ENCODE measurements at places on chromosomes 7 and 10. TPM values are rescaled to one million over a fixed set of nuclear protein-coding genes. Genes with fewer than 3 reads are reported as not detected.

The IDI2 gene
- not detected for total RNA-seq

The OPN4 gene
- total RNA-seq = not detected

The MOGAT3 gene
- total RNA-seq = not detected

The CYP2C8 gene
- total RNA-seq = not detected

The PALD1 gene
- not detected for total RNA-seq

The OR6V1 gene
- total RNA-seq = not detected

The NEUROG3 gene
- not detected for total RNA-seq

The VAX1 gene
- total RNA-seq = not detected

The DRGX gene
- not detected for total RNA-seq

The CCDC136 gene
- total RNA-seq = 3.8 TPM

The MMRN2 gene
- 7.3 TPM for total RNA-seq

The RADIL gene
- total RNA-seq = 0.13 TPM

The SLC26A4 gene
- total RNA-seq = 0.25 TPM

The SERPINE1 gene
- total RNA-seq = 2,000 TPM

The LDB3 gene
- total RNA-seq = under 0.01 TPM

The PAPOLB gene
- total RNA-seq = not detected

The MICU1 gene
- total RNA-seq = 37.3 TPM

DNA sequence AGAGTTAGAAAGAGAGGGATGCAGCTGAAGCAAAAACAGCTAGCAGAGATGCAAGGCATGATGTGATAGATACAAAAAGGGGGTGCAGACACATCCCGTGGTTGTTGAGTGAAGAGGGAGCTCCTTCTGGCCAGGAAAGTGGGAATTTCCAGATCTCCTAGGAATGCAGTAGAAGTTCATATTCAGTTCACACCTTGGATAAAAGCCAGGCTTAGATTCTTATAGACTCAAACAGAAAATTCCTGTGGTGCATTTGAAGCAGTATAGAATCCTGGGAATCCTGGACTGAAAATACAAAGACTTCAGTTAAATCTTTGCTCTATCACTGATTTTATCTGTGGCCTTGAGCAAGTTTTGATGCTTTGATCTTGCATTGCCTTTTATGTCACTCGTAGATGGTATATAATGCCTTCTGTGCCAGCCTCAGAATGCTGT lies 33.9 kb downstream of the SGPL1 start:
- DNase-seq = peak; percentile 74

- DNase-seq = no peak
Measured at GRCh38 chr10:326350-326749, 191.1 kb downstream of the ZMYND11 start.

GRCh38 chr7:51244885-51245284 lies 71.7 kb downstream of the COBL start:
- DNase-seq = no peak

DNA sequence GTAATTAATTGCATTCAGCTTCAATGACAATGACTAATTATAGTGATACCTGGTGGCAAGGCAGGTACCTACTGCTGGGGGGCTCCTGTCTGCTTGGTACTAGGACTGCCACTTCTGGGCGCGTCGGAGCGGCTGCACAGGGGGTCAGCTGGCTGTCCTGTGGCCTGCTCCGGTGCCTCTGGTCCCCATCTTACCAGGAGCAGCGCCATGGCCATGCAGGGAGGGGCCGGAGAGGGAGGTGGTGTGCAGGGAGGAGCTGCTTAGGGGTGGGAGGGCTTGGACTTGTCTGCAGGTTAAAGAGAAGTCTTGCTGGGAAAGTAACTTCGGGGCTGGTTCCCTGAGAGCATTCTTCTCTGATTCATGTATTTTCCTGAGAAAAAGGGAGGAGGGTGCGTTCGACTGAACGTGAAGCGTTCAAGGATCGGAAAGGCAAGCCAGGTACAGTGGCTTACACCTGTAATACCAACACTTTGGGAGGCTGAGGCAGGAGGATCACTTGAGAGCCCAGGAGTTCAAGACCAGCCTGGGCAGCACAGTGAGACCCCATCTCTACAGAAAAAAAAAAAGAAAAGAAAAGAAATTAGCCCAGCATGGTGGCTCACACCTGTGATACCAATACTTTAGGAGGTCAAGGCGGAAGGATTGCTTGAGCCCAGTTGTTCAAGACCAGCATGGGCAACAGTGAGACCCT lies 15.4 kb downstream of the CUX1 start:
- DNase-seq = no peak

- DNase-seq = no peak
Measured at GRCh38 chr7:45574416-45574668, 174 bp downstream of the ADCY1 start.

- peak; percentile 32 for DNase-seq
Measured at GRCh38 chr7:121485467-121486243, 89.5 kb upstream of the FAM3C start.

DNA sequence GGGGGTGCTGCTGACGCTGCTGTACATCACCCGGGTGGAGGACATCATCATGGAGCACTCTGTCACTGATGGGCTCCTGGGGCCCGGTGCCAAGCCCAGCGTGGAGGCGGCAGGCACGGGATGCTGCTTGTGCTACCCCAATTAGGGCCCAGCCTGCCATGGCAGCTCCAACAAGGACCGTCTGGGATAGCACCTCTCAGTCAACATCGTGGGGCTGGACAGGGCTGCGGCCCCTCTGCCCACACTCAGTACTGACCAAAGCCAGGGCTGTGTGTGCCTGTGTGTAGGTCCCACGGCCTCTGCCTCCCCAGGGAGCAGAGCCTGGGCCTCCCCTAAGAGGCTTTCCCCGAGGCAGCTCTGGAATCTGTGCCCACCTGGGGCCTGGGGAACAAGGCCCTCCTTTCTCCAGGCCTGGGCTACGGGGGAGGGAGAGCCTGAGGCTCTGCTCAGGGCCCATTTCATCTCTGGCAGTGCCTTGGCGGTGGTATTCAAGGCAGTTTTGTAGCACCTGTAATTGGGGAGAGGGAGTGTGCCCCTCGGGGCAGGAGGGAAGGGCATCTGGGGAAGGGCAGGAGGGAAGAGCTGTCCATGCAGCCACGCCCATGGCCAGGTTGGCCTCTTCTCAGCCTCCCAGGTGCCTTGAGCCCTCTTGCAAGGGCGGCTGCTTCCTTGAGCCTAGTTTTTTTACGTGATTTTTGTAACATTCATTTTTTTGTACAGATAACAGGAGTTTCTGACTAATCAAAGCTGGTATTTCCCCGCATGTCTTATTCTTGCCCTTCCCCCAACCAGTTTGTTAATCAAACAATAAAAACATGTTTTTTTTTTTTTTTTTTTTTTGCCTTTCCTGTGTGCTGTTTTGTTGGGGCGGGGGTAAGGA lies 55.8 kb downstream of the TSPAN15 start:
- no peak for DNase-seq

- DNase-seq = peak; percentile 82
Measured at GRCh38 chr7:152762056-152762455, 2.5 kb downstream of the ACTR3B start.

GRCh38 chr7:102061981-102062390 lies 224.7 kb upstream of the SH2B2 start:
- no peak for DNase-seq

DNA sequence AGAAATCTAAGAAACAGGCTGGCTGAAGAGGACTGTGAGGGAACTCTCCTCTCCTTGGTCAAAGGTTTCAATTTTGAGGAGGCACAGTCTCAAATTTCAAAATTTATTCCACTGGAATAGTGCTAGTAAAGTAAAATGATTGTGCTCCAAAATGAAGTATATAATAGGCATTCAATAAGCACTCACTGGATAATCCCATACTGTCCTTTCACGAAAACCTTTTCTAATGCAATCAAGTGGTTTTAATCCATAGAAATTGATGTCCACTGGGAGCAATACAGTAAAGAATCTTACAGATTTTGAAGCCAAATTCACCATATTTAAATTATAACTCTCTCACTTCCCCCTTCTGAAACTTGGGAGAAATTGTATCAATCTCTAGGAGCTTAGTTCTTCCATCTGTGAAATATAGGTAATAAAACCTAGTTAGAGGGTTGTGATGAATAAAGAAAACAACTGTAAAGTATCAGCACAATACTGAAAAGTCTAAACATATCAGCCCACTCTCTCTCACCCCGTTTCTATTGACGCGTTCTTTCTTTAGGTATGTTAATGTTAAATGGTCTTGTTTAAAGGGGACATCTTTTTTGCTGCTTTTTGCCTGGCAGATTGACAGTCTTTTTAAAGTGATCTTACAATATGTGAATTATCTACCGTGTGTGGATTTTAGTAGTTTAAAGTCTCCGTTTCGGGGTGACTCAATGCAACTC lies 40.8 kb upstream of the LRRN3 start:
- DNase-seq = no peak

GRCh38 chr7:105734233-105734632 lies 142.2 kb downstream of the ATXN7L1 start:
- no peak for DNase-seq

- DNase-seq = peak; percentile 13
Measured at GRCh38 chr7:50607524-50608125, 42.4 kb upstream of the DDC start.

GRCh38 chr10:50511492-50512213 lies 112.1 kb downstream of the SGMS1 start:
- no peak for DNase-seq

DNA sequence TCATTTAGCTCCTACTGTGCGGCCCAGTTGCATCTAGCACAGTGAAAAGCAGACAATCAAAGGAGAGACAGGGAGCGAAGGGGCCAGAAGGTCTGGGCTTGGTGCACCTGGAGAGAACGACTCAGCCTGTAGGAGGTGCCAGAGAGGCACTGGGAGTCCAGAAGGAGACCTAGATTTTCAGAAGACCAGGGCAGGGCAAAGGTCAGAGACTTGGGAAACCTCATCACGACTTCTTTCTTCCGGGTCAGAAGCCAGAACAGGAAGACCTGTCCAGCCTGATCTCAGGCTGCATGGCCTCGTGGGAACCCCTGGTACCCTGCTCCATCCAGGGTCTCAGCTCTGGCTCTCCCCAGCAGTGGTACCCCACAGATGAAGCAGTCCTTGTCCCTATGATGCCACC lies 5.2 kb downstream of the AGAP3 start:
- DNase-seq = peak; percentile 42

DNA sequence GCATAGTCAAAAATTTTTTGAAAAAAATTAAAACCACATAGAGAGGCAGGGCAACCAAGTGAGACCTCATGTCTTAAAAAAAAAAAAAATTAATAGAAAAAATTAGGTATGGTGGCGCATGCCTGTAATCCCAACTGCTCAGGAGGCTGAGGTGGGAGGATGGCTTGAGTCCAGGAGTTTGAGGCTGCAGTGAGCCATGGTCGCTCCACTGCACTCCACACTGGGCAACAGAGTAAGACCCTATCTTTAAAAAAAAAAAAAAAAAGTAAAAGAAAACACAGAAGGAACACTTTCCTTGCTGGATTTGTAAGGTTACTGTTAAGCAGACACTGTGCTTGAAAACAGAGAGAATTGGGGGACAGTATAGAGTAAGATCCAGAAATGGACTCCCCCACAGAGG lies 58.1 kb downstream of the ALOX5 start:
- DNase-seq = no peak

DNA sequence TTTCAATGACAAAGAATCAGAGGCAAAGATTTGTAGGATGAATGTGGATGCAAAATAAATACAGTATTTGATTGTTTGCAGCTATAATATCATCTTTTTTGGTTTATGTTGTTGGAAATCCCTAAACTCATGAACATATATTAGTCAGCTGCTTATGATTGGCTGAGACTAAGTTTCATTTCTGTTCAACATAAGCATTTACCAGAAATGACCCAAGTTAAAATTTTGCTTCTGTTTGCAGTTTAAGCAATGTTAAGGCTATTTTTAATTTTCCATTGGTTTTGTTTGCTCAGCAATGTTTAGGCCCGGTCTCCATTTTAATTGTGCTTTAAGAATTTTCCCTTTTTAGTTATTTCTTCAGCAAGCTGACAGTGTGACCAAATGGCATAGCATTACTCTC lies 22.0 kb downstream of the GIMAP6 start:
- DNase-seq = no peak

DNA sequence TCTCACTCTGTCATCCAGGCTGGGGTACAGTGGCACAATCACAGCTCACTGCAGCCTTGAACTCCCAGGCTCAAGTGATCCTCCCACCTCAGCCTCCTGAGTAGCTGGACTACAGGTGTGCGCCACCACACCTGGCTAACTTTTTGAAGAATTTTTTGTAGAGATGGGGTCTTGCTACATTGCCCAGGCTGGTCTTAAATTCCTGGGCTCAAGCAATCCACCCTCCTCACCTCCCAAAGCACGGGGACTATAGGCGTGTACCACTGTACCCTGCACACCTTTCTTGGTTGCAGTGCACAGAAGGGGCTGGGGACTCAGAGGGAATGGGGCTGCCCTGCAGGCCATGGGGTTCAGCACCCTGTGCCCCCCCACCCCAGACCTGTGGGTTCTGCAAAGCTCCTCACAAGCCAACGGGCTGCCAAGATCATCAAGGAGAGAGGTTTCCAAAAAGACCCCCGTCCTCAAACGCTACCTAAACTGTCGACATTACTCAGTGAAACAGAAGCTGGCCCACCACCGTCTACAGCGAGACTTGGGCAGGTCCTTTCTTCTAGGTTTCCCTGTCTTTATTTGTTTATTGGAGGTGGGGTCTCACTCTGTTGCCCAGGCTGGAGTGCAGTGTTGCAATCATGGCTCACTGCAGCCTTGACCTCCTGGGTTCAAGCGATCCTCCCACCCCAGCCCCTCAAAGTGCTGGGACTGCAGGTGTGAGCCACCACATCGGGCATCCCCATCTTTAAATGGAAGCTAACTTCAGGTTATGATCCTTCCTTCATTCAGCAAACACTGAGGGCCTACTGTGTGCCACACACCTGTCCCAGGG lies 26.6 kb upstream of the ELFN1 start:
- no peak for DNase-seq

DNA sequence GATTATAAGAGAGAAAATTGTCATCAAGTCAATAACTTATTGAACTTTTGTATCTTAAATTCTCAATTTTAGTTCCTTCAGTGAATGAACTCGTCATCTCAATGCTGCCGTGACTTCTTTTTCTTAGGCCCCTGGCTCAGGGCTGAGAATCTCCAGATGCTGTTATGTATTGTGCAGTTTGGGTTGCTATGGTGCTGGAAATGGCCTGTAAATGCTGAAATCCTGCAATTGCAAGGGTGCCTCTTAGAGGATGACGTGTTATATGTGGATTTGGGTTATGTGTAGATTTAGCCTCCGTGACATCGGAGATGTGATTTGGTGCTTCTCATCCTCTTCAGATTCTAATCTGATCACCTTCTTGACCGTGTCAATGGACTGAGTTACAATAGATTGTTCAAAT lies 55.7 kb upstream of the ZRANB1 start:
- DNase-seq = peak; percentile 54
